Occipital lobe (tissue), 3 donors: ENCODE measurements at places on chromosomes 16 and 17. TPM values are rescaled to one million over a fixed set of nuclear protein-coding genes. Genes with fewer than 3 reads are reported as not detected.

Gene ST6GALNAC2
- total RNA-seq, result not detected

Gene ITGAE
- 6.2 TPM for total RNA-seq

DNA sequence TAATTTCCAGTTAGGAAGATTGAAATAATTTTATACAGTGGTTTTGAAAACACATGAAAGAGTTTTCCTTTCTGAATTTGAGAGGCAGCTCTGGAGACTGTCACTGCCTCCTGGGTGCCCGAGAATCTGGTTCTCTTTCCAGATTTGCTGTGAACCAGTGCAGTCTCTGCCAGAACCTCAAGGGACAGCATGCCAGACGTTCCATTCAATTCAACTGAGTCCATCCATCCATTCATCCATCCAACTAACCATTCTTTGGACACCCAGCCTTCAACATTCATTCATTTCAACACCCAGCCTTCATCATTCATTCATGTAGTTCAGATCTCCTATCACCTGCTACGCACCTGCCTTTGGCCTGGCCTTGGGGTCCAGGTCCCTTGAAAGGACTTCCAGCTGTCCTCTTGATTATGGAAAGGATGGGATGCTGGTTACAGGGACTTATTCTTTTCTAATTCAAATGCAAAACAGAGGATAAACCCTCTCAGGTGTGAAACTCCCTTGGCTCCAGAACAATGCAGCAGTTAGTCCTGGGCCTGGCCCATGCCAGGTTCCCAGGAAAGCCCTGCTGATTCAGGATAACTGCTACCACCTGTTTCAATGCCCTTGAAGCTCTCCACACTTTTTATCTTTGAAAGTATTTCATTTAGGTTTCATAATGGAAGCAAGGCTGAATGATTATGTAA is 68.7 kb downstream of the WSCD1 start:
- DNase-seq, result no peak

GRCh38 chr17:73637866-73638265 is 6.4 kb downstream of the SDK2 start:
- DNase-seq, result no peak

DNA sequence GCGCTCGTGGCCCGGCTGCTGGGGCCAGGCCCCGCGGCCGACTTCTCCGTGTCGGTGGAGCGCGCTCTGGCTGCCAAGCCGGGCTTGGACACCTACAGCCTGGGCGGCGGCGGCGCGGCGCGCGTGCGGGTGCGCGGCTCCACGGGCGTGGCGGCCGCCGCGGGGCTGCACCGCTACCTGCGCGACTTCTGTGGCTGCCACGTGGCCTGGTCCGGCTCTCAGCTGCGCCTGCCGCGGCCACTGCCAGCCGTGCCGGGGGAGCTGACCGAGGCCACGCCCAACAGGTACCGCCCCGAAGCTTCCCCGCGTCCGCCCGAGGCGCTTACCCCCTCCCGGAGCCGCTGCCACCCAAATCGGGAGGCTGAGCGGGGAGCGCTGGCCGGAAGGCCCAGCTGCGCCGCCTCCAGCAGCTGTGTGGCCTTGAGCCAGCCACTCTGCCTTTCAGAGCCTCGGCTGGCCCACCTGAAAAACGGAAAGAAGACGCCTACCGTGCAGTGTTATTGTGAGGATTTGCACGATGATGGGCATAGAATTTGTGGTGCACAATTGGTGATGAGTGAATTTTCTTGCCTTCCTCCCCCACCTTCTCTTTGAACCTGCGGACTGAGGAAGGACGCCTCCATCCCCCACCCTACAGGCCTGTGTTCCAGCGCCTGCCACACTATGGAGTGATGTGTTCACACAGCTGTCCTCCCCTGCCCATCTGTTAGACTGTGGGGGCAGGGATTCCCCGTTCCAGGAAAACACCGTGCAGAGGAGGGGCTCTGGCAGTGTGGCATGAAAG is 523 bp downstream of the NAGLU start:
- peak; percentile 74 for DNase-seq

DNA sequence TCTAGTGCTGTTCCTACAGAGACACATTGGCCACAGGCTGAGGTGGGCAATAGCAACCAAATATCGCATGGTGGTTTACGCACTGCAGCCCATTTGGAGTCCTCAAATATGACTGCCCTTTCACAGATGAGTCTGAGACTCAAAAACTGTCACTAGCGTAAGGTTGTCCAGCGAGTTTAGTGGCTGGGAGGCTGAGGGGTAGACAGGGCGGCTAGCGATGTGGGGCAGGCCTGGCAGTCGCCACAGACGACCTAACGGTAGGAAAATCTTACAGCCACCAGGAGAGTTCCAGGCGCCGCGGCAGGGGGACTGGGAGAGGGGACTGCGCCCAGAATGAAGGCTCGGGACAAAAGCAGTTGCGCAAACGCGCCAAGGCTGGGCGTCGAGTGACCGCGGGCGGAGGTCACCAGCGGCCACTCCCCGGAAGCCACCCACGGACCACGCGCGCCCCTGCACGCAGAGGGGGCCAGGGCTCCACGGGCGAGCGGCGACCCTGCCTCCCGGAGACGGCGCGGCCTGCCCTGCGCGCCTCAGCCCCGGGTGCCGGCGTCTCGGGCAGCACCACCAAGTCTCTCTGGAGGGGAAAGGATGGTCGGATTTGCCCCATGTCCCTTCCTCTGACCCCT is 699 bp upstream of the MAP1LC3B start:
- DNase-seq, result no peak
